ENCODE measurements at places on chromosomes 12 and 14. TPM values are rescaled to one million over a fixed set of nuclear protein-coding genes. Genes with fewer than 3 reads are reported as not detected.

Gene PRIMA1
- total RNA-seq = 0.08 TPM

Gene SPRING1
- 73.8 TPM for total RNA-seq

Gene KRT72
- total RNA-seq = 0.28 TPM

GRCh38 chr12:52945389-52946232 lies 3.3 kb upstream of the KRT18 start:
- no peak for DNase-seq

GRCh38 chr14:92581966-92582566 lies 68.5 kb downstream of the RIN3 start:
- no peak for DNase-seq

- peak; percentile 42 for DNase-seq
These were observed 137.4 kb downstream of the CALM1 start for GRCh38 chr14:90534091-90534837.

- no peak for DNase-seq
These were observed 250.5 kb upstream of the FKBP4 start for GRCh38 chr12:2544230-2544629.

DNA sequence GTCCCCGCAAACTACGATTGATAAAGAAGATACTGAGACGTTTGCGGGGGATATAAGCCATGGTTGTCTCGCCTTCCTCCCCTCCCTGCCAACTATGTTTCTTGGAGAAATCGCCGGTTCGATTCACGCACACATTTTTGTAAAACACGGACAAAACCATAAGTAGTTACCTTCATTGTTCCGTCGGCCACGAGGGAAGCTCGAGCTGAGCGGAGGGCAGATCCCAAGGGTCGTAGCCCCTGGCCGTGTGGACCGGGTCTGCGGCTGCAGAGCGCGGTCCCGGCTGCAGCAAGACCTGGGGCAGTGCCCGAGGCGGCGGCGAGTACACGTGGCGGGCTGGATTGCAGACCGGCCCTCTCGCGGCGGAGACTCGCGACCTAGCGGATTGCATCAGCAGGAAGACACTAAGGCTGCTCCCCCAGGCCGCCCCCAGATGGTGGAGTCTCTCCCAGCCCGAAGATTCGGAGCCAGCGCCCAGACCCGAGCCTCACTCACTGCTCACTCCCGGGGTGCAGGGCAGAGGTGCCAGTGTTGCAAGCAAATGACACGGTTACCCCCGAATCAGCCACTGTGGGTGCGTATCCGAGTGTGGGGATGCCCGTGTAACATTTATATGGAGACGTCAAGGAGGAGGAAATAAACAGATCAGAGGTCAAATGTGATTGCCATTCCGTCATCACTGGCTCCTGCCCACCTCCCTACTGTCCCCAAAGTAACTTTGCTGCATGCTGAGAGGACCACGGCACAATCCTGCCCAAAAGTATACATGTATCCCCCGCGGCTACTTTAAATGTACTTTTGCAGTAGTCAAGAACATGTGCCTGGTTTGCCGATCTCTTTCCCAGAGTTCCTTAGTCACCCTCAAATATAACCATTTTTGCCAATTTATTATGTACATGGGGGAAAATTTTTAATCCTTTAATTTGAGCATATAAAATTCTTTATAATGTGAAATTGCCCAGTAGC lies at the start of gene BCAT1:
Gene BCAT1 (minus strand): TSS at position 345 of the 966 bp plus-strand sequence. CDS start 169 bp downstream, at position 176.
- DNase-seq = peak; percentile 75

- peak; percentile 83 for DNase-seq
These were observed at the start of gene RPS6KL1 for GRCh38 chr14:74922752-74923401. RPS6KL1 (minus strand) TSS chr14:74923260; CDS start chr14:74921541, 1,719 bp downstream.

DNA sequence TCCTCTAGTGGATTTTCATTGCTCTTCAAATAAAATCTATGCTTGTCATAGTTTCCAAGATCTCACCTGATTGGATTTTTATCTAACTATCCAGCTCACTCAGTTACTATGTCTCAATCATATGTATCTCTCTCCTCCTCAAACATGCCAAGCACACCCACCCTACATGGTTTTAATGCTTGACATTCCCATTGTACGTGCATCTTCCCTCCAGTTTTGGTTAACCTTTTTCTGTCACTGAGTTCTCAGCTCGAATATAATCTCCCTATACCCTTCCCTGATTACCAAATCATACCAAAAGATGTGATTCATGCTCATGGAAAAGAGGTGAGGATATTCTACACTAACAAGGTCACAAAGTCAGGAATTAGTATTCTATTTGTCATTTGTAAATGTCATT lies 12.0 kb upstream of the PTPRQ start:
- DNase-seq = no peak

Measured in endothelial cell (in vitro differentiated cells).